ENCODE measurements at places on chromosomes 2 and 18.

- DNase-seq = no peak
Observed at GRCh38 chr18:47970664-47971531, 40.4 kb upstream of the SMAD2 start.

GRCh38 chr2:214601852-214602633 is 191.2 kb downstream of the VWC2L start:
- no peak for DNase-seq

GRCh38 chr2:61582165-61582564 is 44.0 kb upstream of the XPO1 start:
- no peak for DNase-seq

- DNase-seq = no peak
Observed at GRCh38 chr18:78751664-78752063, 228.0 kb upstream of the SALL3 start.

DNA sequence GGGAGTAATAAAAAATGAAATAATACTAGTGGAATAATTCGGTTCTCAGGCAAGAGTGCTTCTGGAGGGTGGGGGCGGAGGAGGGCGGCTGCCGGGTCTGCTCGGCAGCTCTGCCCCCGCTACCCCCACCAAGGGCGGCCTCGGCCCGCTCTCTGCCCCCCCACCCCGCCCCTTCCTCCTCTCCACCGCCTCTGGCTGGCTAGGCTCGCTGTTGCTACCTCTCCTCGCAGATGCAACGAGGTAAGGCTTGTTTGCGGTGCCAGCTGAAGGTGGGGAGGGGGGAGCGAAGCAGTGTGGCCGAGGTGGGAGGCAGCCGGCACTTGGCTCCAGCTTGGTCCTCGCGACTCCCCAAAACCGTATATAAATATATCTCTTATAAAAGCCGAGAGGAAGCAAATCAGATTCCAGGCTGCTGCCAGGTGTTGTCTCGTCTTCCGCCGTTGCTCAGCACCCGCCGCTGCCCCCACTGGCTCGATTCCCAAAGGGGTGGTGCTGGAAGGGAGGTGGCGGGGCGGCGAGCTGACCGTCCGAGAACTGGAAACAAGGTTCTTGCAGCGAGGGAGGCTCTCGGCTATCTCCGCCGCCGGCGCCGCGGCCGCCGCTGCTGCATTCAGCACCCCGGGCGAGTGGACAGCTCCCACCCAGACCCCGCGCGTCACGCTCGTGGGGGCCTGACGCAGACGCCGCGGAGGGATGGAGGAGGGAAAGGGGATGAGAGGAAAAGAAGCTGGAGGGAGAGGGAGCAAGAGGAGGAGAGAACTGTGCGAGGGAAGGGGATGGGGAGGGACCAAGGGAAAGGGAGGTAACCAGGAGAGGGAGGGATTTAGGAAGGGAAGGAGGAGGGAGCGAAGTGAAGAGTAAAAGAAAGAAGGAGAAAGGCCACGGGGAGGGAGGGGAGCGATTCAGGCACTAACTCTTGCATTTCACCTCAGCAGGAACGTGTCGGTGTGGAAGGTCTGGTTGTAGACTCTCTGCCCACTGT is at the start of gene MARCHF4:
MARCHF4 (minus strand) TSS at position 763 of the 982 bp plus-strand sequence. CDS start 2,223 bp downstream, outside the sequence.
- peak; percentile 39 for DNase-seq

GRCh38 chr2:101360232-101360631 is 27.1 kb downstream of the CREG2 start:
- no peak for DNase-seq

DNA sequence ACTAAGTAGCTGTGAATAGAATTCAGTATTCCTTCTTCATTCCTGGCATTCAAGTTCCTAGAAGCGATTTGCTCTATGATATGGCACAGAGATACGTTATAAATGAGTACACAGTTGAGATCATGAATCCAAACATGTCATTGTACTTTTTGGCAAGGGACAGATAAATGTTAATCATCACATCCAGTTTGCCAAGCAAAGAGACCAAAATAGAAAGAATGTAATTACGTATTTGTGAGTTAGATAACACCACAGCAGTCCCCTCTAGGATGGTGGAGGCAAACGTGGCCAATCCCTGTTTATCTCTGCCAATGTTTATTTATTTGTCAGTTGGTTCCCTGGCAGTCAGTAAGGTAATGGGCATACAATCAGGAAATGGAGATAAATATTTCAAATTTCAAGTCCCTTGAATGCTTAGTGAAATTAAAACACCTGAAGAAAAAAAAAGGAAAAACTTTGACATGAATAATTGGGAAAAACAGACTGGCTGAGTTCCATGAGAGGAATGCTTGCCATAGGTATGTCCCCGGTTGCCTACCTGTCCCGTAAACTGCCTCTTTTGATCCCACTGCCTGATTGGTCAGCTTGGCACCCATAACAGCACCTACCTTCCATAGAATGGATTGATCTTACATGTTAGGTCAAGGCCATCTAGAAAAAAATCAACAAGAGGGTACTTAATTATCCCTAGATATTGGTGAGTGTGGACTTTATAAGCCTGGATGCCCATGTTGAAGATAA is 451.1 kb upstream of the NETO1 start:
- no peak for DNase-seq

GRCh38 chr2:55616551-55617174 is 759 bp downstream of the PPP4R3B start:
- no peak for DNase-seq

DNA sequence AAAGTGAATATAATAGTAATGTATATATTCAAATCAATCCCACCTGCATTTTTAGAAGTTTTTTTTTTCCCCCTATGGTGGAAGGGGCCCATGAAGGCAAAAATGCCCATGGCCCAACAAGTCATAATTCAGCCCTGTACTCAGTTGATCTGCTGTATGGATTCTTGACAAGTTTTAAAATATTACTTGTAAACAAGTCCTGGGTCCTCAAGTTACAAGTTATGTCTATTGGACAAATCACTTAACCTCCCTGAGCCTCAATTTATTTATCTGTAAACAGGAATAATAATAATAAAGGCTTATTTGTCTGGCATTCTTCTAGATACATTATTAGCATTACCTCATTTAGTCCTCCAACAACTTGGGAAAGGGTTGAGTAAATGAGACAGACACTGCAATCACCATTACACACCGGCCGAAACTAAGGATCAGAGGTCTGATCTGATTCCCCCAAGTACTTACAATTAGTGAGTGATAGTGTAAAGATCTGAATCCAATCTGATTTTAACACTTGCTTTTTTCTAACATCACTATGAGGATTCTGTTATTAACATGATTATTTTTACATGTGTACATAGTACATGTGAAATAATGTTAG is 66.1 kb downstream of the PDE1A start:
- no peak for DNase-seq

GRCh38 chr2:128805237-128805636 is 486.6 kb upstream of the HS6ST1 start:
- no peak for DNase-seq

GRCh38 chr18:45519411-45520280 is 95.6 kb upstream of the SLC14A2 start:
- no peak for DNase-seq

- DNase-seq = no peak
Observed at GRCh38 chr18:79600141-79600540, 79.5 kb upstream of the CTDP1 start.

DNA sequence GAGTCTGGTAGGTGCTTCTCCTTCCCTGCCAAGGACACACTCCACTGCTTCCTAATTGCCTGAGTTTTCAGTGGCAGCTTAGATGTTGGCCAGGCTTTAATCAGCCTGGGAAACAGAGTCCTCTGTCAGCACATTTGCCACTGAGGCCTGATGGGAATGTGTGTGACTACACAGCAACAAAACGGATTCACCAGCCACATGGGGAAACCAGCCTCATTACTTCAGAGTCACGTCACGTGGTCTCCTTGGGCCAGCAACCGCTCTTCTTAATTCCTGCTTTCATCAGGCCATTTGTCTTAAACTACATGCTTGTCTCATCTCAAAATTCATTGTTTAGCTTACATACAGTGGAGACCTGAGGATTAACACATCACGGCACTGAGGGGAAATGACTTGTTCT is 93.9 kb upstream of the LTBP1 start:
- no peak for DNase-seq

DNA sequence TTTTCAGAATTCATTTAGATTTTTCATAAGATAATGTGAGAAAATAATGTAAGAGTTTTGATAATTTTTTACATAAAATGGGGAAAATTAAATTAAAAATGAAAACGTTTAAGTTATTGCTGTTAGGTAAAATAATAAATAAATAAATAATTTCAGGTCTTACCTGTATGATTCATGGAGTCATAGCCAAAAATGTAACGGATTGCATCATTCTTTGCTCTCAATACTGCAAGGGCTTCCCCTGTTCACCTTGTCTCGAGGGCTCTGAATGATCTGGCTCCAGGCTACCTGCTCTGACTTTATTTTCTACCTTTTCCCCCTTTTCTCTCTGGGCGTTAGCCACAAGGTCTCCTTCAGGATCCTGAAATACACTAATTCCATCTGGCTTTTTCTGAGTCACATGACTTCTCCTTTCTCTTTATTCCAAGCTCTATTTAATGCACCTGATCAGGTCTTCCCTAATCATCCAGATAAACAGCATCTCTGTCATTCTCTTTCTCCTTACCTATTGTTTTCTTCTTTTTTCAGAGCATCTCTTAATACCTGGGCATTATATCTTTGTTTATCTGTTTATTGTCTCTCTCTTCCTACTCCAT is 30.0 kb upstream of the CFAP36 start:
- no peak for DNase-seq

DNA sequence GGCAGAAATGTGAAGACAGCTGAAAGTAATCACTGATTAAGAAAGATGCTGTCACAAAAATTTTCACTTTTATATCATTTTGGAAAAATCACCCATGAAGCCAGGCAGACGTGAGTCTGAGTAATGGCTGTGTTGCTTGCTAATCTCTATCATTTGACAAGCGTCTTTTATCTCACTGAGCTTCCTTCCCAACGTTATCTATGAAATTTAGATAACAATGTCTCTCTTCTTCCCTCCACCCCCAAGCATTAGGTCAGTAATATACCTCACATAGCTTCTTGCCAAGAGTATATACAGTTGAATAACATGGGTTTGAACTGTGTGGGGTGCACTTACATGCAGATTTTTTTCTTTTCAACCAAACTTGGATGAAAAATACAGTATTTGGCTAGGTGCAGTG is 388.6 kb upstream of the NRXN1 start:
- no peak for DNase-seq

DNA sequence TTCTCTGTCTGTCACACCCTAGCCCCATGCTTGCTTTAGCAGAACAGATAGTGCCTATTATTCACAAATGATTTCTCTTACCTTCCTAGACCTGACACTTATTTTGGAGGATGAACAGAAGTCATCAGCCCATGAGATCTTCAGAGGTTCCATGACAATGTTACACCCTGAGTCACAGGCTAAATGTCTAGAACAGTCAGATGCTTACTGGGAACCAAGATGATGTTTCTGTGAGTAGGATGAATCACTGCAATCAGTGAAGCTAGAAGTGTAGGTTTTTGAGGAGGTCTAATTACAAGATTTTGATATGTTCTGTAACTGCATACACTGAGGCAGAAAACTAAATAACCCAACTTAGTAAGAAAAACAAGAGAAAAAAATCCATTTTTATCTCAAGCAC is 123.0 kb upstream of the THUMPD2 start:
- DNase-seq = no peak

- no peak for DNase-seq
Observed at GRCh38 chr18:77708826-77709506, 459.3 kb downstream of the GALR1 start.

DNA sequence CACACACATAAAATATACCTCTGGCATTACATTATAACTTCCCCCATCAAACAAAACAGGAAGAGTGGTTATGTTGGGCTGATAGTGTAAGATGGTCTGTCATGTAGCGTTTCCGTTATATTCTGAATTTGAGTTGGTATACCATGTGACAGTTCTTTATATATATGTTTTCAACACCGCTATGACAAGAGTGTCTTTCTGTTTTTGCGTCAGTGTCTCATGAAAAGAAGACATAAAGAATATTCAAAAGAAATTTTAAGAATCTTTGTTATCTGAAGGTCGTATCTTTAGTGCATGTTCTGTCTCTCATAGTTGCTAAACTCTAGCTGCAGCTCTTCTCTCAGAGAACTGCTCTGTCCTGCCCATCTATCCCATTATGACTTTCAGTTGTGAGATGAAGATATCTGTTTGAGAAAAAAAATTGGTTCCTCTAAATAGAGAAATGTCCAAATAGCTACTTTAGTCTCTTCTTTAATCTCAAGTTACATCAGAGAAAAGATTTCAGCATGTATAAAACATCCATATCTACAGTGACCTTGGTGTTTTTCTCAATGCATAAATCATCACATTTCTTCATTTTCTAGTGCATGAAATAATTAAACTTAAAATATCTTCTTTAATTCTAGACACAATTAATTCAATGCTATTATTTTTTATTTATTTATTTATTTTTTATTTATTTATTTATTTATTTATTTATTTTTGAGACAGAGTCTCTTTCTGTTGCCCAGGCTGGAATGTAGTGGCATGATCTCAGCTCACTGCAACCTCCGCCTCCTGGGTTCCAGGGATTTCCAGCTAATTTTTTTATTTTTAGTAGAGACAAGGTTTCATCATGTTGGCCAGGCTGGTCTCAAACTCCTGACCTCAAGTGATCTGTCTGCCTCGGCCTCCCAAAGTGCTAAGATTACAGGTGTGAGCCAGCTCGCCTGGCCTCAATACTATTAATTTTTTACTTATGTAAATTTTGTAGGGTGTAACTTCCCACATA is 24.3 kb upstream of the PSME4 start:
- DNase-seq = no peak

DNA sequence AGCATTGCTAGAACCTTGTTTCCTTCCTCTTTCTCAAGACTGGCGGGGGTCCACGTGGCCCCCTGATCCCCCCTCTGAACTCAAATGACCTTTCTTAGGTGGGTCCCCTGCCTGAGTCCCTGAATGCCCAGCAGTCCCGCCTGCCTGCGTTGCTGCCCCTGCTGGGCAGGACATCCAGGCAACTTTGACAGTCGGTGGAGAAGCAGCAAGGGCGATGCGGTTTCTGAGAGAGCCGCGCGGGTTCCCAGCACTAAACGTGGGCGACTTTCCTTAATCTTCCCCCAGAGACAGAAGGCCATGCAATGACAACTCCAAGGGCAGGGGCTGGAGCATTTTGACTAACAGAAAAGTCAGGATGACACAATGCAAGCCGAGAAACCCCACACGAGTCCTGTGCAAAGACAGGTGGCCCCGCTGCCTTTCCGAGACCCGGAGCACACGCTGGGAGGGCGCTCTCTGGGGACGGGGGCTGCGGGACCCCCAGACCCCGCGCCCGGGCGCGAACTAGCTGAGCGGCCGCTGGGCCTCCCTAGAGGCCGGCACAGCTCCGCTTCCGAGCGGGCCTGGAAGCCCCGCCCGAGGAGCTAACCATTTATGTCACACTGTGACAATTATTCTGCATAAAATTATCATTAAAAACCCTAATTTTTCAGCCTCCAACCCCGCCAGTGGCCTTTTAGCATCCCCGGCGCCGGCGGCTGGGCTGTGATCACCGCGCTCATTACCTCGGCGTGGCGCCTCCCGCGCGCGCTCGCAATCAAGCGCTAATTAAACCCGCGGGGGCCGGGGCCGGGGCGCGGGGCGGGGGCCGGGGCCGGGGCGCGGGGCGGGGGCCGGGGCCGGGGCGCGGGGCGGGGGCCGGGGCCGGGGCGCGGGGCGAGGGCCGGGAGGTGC is 27.4 kb downstream of the ASB18 start:
- no peak for DNase-seq

GRCh38 chr18:56185126-56185525 is 453.3 kb downstream of the TXNL1 start:
- DNase-seq = no peak
